ENCODE measurements at places on chromosomes 12 and 14.

GRCh38 chr12:122948605-122949004, 17.7 kb downstream of the ABCB9 start:
- DNase-seq: no peak

GRCh38 chr12:121916719-121917118, 1.7 kb upstream of the CFAP251 start:
- DNase-seq: no peak

- no peak for DNase-seq
These were observed 43.6 kb downstream of the PTPRR start for GRCh38 chr12:70876952-70877351.

- no peak for DNase-seq
These were observed 7.7 kb upstream of the KRT82 start for GRCh38 chr12:52413782-52414345.

DNA sequence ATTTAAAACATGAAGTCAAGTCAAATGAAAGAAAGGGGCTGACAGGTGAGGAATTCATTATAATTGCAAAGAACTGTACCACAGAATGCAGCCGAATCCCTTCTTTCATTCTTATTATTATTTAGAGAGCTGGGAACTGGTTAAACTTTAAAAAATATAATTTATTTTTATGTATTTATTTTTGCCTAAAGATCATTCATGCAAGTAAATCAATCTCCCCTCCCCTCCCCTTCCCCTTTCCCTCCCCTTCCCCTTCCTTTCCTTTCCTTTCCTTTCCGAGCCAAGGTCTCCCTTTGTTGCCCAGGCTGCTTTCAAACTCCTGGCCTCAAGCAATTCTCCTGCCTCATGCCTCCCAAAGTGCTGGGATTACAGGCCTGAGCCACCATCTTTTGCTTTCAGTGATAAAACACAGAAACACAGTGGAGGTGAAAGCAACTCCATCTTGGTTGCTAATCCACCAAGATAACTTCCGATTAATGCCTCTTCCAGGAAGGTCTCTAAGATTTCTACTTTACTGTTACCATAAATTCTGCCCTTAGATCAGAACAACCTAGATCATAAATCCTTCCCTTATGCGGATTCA, 6.0 kb upstream of the UBC start:
- no peak for DNase-seq

DNA sequence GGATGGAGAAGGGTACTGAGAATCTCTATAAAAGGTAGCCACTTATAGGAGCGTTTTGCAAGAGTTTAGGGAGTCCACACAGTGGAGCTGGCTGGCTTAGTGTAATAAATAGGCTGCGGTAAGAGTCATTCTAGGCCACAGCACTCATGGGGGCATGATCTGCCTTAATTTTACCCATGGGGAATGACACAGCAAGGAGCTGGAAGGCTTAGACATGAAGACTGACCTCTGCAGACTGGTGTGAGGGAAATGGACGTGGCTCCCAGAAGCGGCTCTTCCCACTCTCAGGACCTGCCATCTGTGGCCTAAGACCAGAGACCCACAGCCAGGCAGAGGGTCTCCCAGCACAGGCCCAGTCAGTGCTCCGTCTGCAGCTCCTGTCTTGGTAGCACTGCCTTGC, 173.3 kb downstream of the PPM1H start:
- no peak for DNase-seq

DNA sequence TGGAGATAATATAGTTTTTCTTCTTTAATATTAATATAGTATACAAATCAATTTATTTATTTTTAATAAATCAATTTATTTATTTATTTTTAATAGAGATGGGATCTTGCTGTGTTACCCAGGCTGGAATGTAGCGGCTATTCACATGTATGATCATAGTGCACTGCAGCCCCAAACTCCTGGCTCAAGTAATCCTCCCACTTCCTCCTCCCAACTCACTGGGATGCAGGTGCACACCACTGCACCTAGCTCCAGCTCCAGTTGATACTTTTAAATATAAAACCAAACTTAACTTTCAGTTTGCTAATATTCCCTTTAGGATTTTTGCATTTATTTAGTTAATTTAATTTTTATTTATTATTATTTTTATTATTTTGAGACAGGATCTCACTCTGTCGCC, 8.6 kb downstream of the GOLGA5 start:
- DNase-seq: no peak

- no peak for DNase-seq
These were observed 17.2 kb downstream of the PTGES3 start for GRCh38 chr12:56670836-56671235.

DNA sequence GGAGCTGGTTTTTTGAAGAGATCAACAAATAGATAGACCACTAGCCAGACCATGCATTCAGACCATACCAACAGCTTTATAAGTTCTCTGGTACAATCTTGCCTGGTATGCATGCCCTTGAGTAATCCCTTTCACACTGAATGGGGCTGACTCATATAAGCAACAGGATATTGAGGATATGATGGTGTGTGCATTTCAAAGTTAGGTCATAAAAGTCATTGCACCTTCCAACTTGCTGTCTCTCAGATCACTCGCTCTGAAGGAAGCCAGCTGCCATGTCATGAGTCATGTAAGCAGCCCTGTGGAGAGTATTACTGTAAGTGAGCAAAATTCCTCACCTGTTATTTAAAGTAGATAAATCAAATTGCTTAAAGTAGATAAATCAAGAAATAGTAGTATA, 45.0 kb upstream of the OR6J1 start:
- DNase-seq: no peak

DNA sequence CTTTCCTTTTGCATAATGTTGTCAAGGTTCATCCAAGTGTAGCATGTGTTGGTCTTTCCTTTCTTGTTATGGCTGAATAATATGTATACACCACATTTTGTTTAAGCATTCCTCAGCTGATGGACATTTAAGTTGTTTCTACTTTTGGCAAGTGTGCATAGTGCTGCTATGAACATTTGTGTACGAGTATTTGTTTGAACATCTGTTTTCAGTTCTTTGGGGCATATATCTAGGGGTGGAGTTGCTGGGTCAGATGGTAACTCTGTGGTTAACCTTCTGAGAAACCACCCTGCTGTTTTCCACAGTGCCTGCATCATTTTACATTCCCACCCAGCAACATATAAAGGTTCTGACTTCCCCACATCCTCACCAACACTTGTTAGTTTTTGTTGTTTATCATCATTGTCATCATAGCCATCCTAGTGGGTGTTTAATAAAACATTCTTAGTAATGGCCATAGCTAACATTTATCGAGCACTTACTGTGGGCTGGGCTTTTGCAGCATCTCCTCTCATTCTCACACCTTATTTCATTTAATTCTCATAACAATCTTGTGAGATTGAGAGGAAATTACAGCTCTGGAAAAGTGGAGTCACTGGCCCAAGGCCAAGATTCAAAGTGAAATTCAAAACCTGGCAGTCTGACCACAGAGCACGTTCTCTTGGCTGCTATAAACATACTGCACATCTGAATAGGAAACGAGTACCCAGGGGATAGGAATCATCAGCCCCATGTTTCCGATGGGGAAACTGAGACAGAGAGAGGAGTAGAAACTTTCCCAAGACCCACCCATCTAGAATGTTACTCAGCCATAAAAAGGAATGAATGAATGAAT, 193.6 kb downstream of the KSR2 start:
- DNase-seq: no peak

DNA sequence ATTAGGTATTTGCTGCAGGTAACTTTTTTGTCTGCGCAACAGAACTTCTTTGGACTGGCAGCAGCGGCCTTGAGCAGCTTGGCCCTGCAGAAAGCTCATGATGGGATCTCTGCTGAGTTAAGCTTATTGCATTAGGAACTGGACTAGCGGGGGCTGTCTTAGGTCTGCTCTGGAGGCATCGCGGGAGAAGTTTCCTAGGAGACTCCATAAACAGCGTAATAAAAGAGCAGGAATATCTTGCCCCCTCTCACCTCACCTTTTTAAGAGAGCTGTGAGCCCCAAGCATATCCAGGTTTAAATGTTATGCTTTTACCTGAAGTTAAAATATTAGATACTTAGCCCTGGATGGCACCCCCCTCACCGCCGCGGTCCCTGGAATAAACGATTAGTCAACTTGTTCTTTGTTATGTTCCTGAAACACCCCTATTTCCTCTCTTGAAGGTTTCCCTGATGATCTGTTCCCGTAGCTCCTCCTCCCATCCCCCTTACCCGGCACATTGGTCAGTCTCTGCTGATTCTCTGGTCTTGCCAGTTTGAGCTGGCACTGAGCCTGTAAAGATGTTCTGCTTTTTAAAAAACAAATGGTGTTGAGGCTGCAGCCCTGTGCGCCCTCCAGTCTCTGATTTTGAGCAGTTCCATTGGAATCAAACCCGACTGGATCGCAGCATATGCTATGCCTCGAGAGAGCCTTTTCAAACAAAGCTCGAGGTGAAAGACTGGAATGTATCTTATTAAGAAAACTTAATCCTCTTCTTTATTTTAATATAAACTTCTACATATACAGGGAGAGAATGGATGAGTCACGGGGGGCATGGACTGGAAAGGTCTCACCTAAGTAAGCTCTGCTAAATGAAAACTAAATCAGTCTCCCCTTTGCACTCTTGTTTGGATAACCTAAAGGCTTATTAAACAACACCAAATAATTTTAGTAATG, 1.9 kb downstream of the MLXIP start:
- no peak for DNase-seq

DNA sequence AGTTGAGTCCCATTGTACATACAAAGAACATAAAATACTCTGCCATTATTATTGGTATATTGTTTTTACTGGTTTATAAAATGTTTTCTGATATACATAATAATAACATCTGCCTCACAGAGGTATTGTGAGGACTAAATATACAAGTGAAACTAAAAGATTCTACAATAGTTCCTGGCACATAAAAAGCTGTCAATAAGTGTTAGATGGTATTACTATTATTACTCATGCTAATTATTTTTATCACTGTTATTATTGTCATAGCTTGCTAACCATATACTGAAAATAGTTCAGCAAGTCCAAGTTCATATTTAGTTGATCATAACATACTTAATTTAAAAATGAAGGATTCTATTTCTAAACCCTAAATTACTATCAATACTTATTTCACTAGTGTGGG, 34.4 kb downstream of the BTG1 start:
- DNase-seq: no peak

GRCh38 chr12:42496886-42497285, 92.7 kb downstream of the PRICKLE1 start:
- no peak for DNase-seq

GRCh38 chr12:132804426-132804861, 24.2 kb downstream of the GOLGA3 start:
- DNase-seq: no peak

GRCh38 chr12:95215949-95216348, 1.3 kb downstream of the FGD6 start:
- DNase-seq: no peak

DNA sequence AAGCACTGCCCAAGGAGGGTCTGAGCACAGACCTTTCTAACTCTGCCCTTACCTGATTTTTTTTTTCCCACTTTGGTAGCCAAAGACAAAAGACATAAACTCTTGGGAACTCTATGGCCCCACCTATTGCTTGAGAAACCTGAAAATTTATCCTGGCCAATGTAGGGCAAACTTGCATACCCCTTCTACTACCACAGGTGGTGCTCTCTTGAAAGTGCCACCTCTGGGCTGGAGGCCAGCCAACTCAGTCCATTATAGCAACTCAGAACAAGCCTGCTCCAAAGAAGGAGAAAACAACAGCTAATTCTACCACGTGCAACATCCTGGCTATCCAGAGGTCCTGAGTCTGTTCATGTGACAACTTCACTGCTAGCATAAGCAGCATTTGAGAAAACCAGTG, 55.7 kb upstream of the ABCD2 start:
- DNase-seq: peak; percentile 18

- no peak for DNase-seq
These were observed 136.5 kb upstream of the CPSF6 start for GRCh38 chr12:69102856-69103255.

DNA sequence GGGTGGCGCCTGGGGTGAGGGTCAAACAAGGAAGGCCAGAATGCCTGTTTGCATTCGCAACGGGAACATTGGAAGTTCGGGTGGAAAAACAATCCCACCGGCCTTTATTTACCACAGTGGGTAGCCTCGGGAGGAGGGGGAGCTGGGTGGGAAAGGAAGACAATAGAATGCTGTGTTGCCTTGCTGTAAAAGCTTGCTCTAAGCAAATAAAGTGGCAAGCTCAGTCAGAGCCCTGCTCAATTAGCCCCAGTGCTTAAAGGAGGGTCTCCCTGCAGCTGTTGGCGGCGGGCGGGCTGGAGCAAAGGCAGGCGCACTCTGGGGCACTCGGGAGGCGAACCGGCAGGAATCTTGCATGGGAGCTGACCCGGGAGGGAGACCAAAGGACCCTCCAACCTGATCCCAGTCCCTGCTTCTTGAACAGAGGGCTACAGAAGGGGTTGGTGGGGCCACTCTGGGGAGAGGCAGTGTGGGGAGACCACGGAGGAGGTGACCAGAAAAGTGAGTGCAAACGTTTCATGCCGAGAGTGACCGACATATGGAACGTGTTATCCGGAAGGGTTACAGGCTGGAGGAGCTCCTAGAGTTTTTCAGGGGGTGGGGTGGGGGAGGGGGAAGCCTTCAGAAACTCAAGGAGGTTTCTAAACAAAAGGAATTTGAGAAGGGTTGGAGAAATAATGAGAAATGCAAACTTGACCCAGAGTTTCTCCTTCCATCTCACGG, 48.5 kb downstream of the NTF3 start:
- DNase-seq: no peak

- no peak for DNase-seq
These were observed 15.2 kb downstream of the PDE6H start for GRCh38 chr12:14988035-14988434.

- DNase-seq: no peak
These were observed 96.9 kb downstream of the VRK1 start for GRCh38 chr14:96893966-96894622.

Measured in CD8-positive, alpha-beta T cell (primary cell).